ENCODE measurements at places on chromosomes 6 and 20. TPM values are rescaled to one million over a fixed set of nuclear protein-coding genes. Genes with fewer than 3 reads are reported as not detected.

Gene SLC22A2
- not detected for total RNA-seq

Gene WFDC2
- not detected for total RNA-seq

Gene RAD21L1
- total RNA-seq = not detected

Gene TRIM15
- not detected for total RNA-seq

Gene EFCAB8
- under 0.01 TPM for total RNA-seq

Gene ADGB
- not detected for total RNA-seq

Gene LINC00237
- not detected for total RNA-seq

Gene CGAS
- 8.2 TPM for total RNA-seq

Gene PSORS1C1
- 0.15 TPM for total RNA-seq

Gene EDN1
- 0.15 TPM for total RNA-seq

Gene EDN3
- not detected for total RNA-seq

Gene TRIM40
- not detected for total RNA-seq
